ENCODE measurements at places on chromosomes 12 and 14. TPM values are rescaled to one million over a fixed set of nuclear protein-coding genes. Genes with fewer than 3 reads are reported as not detected.
A peak's percentile ranks its signal among the peaks of the same experiment; 100 is the strongest.

ZNF605 gene
- total RNA-seq = 15.2 TPM

GRCh38 chr14:81473456-81474147 lies 60.1 kb downstream of the SEL1L start:
- no peaks in the 10 kb centered on the region for H3K4me1 ChIP-seq
- DNase-seq = no peak
- H3K27me3 ChIP-seq = no peaks in the 10 kb centered on the region
- no peak overlapping the region for H3K4me3 ChIP-seq

- no peaks in the 10 kb centered on the region for H3K27me3 ChIP-seq
- no peak overlapping the region for H3K4me3 ChIP-seq
- H3K27ac ChIP-seq = no peak overlapping the region
- no peak for DNase-seq
- H3K36me3 ChIP-seq = no peaks in the 10 kb centered on the region
These were observed 208.6 kb downstream of the MED13L start for GRCh38 chr12:116068853-116069252.

GRCh38 chr14:92074555-92074954 lies 31.8 kb downstream of the ATXN3 start:
- H3K36me3 ChIP-seq = no peaks in the 10 kb centered on the region
- H3K27me3 ChIP-seq = no peaks in the 10 kb centered on the region
- DNase-seq = no peak
- H3K4me3 ChIP-seq = no peak overlapping the region
- H3K4me1 ChIP-seq = no peaks in the 10 kb centered on the region
- no peak overlapping the region for H3K27ac ChIP-seq

RTL1 gene
- total RNA-seq = not detected

GRCh38 chr14:25090256-25090655 lies 40.3 kb upstream of the STXBP6 start:
- no peaks in the 10 kb centered on the region for H3K27me3 ChIP-seq
- no peaks in the 10 kb centered on the region for H3K36me3 ChIP-seq
- H3K4me1 ChIP-seq = no peaks in the 10 kb centered on the region
- DNase-seq = no peak

DAO gene
- 0.41 TPM for total RNA-seq

DNA sequence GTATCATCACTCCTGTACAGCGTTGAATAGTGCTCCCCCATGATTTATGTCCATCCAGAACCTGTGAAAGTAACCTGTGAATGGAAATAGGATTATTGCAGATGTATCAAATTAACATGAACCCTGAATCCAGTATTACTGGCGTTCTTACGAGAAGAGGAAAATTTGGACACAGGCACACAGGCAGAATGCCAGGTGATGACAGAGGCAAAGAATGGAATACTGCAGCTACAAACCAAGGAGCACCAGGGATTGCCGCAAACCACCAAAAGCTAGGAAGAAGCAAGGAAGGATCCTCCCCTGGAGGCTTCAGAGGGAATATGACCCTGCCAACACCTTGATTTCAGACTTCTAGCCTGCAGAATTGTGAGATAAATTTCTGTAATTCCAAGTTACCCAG lies 113.5 kb upstream of the EGLN3 start:
- no peaks in the 10 kb centered on the region for H3K27me3 ChIP-seq
- H3K27ac ChIP-seq = no peak overlapping the region
- H3K36me3 ChIP-seq = no peaks in the 10 kb centered on the region
- no peaks in the 10 kb centered on the region for H3K4me1 ChIP-seq

ACOT6 gene
- total RNA-seq = not detected

DNA sequence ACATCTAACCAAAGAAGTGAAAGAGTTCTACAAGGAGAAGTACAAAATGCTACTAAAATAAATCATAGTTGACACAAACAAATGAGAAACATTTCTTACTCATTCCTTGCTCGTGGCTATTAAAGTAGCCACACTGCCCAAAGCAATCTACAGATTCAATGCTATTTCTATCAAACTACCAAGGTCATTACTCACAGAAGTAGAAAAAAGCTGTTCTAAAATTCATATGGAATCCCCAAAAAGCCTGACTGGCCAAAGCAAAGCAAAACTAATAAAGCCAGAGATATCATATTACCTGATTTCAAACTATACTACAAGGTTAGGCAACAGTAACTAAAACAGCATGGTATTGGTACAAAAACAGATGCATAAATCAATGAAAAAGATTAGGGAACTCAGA lies 305.6 kb downstream of the RPAP3 start:
- no peak overlapping the region for H3K4me3 ChIP-seq
- no peaks in the 10 kb centered on the region for H3K36me3 ChIP-seq
- no peak for DNase-seq
- no peak overlapping the region for H3K27ac ChIP-seq

DNA sequence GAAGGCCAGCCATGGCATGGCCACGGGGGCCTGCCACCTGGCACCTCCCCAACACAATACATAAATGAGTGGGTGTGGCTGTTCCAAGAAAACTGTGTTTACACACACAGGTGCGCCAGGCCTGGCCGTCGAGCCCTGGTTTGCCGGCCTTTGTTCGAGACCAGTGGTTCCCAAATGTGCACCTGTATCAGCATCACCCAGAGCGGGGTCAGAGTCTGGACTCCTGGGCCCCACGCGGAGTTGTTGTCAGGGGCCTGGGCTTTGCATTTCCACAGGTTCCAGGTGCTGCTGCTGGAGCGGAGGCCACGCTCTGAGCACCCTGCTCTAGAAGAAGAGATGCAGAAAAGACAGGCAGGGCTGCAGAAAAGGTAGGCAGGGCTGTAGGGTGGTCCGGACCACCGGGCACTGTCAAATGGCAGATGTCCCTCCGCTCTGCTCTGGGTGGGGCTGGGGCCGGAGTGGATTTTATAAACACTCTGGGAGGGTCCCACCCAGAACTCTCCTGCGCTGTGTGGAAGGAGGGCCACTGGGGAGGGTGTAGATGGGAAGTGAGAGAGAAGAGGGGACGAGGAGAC lies 4.2 kb upstream of the ASPG start:
- H3K4me3 ChIP-seq = no peak overlapping the region
- no peaks in the 10 kb centered on the region for H3K4me1 ChIP-seq
- H3K27me3 ChIP-seq = peaks cover 3% of the 10 kb centered on the region
- no peaks in the 10 kb centered on the region for H3K36me3 ChIP-seq

C12orf50 gene
- 0.13 TPM for total RNA-seq

CRACR2A gene
- total RNA-seq = 6.1 TPM

DNA sequence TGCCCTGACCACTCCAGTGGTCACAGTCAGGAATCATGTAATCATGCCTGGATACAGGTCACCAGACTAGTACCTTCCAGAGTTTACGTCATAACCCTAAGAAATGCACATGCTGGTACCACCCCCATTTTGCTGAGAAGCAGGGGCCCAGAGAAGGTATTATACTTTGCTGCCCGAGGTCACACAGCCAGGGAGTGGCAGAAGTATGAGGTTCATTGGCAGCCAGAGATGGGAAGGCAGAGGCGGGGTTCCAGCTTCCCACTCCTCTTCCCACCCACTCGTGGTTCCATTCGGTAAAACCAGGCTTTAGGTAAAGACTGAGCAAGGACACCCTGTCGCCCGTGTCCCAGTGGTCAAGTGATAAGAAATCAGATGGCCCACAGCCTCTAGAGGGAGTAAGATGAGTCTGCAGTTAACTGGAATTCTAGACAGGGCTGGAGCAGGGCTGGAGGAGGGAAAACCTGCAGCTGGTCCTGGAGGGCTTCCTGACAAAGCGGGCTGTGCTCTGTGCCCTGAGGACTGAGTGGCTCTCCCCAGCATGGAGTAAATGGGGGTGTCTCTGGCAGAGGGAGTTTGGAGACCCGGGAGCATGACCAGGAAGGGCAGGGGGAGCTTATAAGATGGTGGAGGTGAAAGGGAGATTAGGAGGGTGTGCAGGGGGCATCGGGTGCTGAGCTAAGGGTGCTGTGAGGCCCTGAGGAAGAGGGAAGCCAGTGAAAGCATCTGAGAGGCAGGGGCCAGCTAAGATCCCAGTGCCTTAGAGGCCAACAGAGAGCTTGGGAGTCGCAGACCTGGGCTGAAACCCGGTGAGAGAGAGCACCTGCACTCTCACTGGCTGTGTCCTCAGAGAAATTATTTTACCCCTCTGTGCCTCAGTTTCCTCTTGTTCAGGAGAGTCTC lies 5.7 kb downstream of the FAM222A start:
- H3K4me1 ChIP-seq = peaks cover 39% of the 10 kb centered on the region
- DNase-seq = peak; percentile 50
- peak overlapping the region; percentile 32 for H3K27ac ChIP-seq
- no peak overlapping the region for H3K4me3 ChIP-seq
- H3K27me3 ChIP-seq = no peaks in the 10 kb centered on the region
- no peaks in the 10 kb centered on the region for H3K36me3 ChIP-seq

DNA sequence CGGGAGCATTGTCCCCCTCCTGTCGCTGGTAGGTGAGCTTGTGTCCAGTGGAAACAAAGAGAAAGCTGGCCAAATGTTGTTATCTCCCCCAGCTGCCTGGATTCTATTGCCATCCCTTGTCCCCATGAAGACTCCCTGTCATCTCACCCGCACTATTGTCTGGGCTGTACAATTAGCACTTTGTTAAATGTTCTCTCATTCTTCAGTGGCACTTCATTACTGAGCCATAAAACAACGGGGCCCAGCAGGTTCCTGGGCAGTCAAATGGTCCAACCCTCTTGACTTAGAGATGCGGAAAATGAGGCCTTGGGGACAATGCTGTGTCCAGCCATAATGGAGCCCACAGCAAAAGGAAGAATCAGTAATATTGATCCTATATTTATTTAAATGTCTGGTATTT lies 13.2 kb upstream of the COL2A1 start:
- H3K4me3 ChIP-seq = no peak overlapping the region
- no peaks in the 10 kb centered on the region for H3K4me1 ChIP-seq
- no peak for DNase-seq
- H3K27me3 ChIP-seq = no peaks in the 10 kb centered on the region
- H3K27ac ChIP-seq = no peak overlapping the region
- no peaks in the 10 kb centered on the region for H3K36me3 ChIP-seq

DNA sequence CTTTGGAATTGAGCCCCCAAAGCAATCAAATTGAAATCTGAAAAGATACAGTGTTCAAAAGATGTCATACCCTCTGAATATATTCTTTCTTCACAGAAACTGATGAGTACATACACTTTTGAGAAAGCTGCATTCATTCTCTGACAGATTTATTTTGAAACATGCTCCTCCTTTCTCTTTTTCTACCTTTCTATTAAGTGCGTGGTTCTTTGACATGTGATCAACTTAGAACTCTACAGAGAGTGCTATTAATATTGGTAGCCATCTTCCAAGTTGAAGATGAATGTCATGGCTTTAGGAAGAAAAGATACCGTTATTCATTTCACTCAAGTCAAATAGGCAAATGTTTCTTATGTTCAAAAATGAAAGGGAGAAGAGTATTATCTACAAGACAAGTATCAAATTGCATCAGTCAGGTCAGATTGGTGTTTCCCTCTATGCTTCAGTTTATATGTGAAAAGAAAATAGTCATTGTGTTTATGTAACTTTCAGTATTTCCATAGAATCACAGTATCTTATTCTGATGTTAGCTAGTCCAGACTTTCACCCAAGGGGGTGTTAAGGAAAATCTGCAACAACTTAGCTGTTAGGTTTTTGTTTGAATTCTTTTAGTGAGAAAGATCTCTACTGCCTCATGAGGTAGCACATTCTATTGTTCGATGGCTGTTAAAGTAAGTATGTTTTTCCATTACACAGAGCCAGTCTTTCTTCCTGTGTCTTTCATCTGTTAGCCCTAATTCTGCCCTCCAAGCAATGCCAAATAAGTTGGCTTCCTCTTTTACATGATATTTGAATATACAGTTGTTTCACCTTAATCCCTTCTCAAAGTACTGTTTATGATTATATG lies 55.4 kb upstream of the GARIN2 start:
- H3K4me1 ChIP-seq = no peaks in the 10 kb centered on the region
- DNase-seq = no peak
- no peaks in the 10 kb centered on the region for H3K27me3 ChIP-seq
- peaks cover 5% of the 10 kb centered on the region for H3K36me3 ChIP-seq

GRCh38 chr14:63204407-63205043 lies at the start of gene RHOJ:
Gene RHOJ, plus strand, starts transcription at chr14:63204443. Its CDS starts 427 bp downstream, at chr14:63204870.
- H3K4me1 ChIP-seq = no peaks in the 10 kb centered on the region
- H3K27ac ChIP-seq = peak within 1 kb of the TSS; percentile 81
- H3K36me3 ChIP-seq = no peaks in the 10 kb centered on the region
- peak; percentile 33 for DNase-seq
- H3K4me3 ChIP-seq = peak within 1 kb of the TSS; percentile 38

DNA sequence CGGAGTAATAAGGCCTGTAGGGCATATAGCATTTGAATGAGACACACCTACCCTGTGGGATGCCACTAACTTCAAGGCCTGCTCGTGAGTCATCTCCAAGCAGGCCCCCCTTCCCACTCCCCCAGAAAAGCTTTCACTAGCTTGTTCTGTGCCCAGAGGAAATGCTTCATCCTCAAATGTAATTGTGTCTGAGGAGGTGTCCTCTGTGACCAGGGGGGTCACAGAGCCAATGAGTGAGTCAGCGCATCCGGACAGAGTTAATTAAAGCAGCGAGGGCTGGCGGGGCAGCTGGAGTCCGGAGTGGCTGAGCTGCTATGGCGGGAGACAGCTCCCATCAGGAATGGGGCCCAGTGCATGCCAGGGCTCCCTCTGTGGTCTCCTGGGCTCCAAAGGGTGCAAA lies 27.0 kb upstream of the ESRRB start:
- DNase-seq = peak; percentile 45
- H3K4me3 ChIP-seq = no peak overlapping the region
- no peaks in the 10 kb centered on the region for H3K36me3 ChIP-seq
- H3K4me1 ChIP-seq = no peaks in the 10 kb centered on the region
- no peaks in the 10 kb centered on the region for H3K27me3 ChIP-seq

GRCh38 chr12:55142669-55143565 lies 16.7 kb downstream of the OR9K2 start:
- H3K4me1 ChIP-seq = no peaks in the 10 kb centered on the region
- no peak overlapping the region for H3K4me3 ChIP-seq
- no peaks in the 10 kb centered on the region for H3K27me3 ChIP-seq

- DNase-seq = peak; percentile 48
- no peaks in the 10 kb centered on the region for H3K36me3 ChIP-seq
- no peak overlapping the region for H3K4me3 ChIP-seq
- no peaks in the 10 kb centered on the region for H3K27me3 ChIP-seq
- H3K4me1 ChIP-seq = no peaks in the 10 kb centered on the region
- no peak overlapping the region for H3K27ac ChIP-seq
These were observed 74.3 kb upstream of the PLEKHG7 start for GRCh38 chr12:92628476-92628875.

SERPINA9 gene
- not detected for total RNA-seq

- H3K27me3 ChIP-seq = no peaks in the 10 kb centered on the region
- DNase-seq = no peak
- H3K36me3 ChIP-seq = no peaks in the 10 kb centered on the region
- no peaks in the 10 kb centered on the region for H3K4me1 ChIP-seq
- no peak overlapping the region for H3K4me3 ChIP-seq
These were observed 20.6 kb downstream of the FAM186A start for GRCh38 chr12:50375802-50376201.
